ENCODE measurements at places on chromosomes 1 and 21.

DNA sequence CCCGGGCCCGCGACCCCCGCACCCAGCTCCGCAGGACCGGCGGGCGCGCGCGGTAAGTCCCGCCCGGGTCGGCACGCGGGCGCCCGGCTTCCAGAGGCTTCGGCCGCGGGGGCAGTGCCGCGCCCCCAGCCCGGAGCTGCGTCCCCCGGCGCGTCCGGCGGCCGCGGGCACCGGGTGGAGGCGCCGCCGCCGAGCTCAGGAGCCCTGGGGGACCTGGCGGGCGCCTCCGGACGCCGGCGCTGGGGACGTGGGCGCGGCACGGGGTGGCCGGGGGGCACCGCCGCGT, 227 bp downstream of the NBL1 start:
- no peak for DNase-seq

DNA sequence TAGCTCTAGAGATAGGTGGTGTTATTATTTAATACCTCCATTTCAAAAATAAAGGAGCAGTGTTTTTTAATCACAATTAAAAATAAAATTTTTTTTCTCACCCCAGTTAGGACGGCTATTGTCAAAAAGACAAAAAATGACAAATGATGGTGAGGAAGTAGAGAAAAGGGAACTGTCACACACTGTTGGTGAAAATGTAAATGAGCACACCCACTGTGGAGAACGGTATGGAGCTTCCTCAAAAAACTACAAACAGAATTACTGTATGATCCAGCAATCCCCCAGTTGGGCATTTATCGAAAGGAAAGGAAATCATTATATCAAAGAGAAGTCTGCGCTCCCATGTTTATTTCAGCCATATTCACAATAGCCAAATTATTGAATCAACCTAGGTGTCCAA, 148.7 kb upstream of the NR5A2 start:
- DNase-seq = no peak

DNA sequence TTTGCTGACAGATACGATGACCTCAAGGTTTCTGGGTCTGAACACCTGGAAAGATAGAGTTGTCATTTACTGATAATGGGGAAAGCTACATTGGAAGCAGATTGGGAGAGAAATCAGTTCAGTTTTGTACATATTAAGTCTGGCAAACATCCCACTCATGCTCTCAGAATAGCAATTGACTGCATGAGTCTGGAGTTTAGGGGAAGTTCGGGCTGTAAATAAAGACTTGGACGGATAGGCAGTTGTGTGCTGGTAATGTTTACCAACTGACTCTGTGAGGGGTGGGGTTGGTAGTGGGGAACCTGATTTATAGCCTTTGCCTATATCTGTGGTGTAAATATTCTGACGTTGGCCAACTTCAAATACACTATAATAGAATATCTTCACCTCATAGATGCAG, 4.0 kb downstream of the H6PD start:
- no peak for DNase-seq

DNA sequence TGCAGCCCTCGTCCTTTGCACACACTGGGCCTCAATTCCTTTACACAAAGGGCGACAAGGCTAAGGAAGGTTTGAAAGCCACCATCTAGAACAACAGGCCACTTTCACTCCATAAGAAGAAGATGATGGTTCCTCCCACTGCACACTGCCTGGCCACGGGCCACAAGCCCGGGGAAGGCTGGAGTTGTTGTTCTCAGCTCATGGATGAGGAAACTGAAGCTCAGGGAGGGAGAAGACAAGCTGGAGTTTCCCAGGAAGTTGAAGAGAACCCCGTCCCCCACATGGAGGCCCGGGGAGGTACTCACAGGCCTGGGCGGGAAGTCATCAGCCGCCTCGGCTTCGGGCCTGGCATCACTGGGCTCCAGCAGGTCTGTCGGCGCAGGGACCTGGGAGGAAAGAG, 24.6 kb upstream of the DDOST start:
- no peak for DNase-seq

DNA sequence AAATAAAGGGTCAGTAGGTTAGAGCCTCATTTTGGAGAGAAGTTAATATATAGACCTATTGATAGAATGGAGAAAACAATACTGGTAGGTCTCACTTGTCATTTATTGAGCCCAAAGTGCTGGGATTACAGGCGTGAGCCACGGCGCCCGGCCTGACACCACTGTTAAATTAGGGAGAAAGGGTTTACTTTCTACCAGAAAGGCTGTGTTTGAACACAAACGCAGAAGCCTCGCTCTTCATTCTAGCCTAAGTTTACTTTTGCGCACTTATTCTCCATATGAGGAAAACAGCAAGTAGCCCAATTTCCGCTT, 710 bp upstream of the PRPF3 start:
- no peak for DNase-seq
